ENCODE measurements at places on chromosomes 16 and 17.

DNA sequence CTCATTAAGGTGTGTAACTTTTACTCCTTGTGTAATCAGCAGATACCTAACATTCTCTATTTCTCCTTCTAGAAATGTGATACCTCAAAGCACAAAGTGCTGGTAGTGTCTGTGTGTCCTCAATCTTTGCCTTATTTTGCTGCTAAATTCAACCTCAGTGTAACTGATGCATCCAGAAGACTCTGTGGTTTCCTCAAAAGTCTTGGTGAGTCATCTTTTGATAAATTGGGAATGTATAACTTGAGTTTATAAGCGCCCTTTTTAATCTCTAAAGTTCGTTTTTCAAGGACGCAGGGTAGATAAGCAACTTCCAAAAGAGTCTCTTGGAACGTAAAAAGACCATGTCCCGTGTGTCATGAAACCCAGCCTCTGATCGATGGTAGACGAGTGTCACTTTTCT lies 10.2 kb downstream of the NARF start:
- DNase-seq, result no peak

DNA sequence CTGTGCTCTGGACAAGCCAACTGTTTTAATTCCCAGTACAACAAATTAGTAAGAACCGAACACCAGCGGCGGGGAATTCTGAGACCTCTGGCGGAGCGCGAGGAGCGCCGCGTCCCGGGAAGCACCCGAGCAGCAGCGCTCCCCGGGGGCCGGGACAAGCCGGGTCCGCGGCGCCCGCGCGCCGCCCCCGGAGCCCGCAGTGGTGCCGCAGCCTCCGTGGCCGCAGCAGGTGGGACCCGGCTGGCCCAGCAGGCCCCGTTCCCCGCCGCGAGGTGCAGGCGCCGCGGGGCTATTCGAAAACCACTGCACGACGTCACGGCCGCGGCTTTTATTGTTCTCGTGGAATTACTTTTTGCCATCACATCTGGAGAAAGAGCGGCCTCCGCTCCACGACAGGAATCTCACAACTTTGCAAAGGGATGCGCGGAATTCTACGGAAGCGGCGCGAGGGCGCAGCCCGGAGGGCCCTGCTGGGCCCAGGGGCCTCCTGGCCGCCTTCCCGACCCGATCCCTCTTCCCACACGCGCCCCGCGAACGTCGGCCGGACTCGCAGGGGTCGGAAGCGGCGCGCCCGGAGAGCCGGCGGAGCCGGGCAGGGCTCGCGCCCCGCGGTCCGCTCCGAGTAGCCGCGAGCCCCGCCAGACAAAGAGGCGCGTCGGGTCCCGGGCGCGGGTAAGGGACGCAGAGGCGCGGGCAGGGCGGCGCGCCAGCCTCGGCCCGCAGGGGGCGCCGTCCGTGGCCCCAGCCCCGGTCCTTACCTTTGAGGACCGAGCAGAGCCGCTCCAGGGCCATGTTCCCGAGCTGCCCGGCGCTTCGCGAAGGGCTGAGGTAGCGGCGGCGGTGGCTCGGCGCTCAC lies 696 bp downstream of the NETO2 start:
- DNase-seq, result peak; percentile 75

DNA sequence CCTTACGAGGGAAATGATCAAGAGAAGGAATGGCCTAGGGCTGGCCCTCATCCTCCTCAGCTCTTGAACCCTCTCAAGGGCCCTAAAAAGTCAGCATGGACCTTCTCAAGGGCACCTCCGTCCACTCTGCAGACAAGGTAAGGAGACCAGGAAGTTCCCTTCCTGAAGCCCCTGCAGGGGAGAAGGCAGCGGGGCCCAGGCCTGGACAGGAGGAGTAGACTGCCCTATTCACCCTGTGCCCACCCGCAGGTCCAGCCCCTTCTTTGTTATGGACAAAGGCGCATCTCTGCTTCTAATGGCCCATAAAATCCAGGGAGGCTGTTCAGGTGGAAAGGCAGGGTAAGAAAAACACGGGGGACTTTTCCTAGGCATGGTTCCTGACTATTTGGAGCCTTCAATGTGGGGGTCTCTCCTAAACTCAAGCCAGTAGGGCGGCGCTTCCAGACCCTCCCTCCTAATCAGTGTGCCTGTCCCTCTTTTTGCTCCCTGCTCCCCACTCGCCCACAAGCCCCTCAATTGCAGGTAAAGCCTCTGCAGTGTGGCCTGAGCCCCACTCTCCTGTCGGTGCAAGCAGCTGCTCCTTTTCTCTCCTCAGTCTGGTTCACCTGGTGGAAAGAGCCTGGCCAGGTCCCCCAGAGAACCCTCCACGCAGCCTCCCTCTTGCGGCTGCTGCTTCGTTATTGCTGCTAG lies 28.2 kb downstream of the AXIN2 start:
- DNase-seq, result no peak

DNA sequence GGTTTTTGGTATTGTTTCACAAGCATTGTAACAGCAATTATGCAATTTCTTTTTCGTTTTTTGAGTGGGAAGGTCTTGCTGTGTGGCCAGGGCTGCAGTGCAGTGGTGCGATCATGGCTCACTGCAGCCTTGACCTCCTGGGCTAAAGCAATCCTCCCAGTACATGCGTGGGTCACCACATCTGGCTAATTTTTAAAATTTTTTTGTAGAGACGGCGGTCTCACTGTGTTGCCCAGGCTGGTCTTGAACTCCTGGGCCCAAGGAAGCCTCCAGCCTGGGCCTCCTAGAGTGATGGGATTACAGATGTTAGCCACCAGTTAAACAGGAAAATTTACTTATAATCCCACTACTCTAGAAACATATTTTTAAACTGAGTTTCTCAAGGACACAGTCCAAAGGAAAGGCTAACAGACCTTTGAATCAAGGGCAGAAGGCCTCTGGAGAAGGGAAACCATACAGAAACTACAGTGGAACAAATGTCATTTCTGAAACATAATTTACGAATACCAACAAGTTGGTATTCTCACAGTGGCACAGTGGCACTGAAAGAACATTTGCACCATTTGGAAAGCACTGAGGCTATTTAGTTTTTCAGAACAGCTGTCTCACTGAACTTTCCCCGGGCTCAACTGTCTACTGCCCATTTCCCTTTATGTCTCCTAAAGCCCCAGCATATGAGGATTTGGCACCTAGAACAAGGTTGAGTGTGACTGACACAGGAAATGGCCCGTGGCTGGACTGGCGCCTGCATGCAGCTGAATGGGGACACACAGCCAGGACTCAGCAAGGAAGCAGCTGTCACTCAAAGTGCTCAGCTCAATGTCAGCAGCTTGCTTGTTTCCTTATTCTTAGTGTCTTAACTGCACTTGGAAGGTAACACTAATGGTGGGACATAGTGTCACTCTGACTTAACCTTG lies 2.8 kb upstream of the PRKAR1A start:
- no peak for DNase-seq

- peak; percentile 71 for DNase-seq
Measured at GRCh38 chr17:69761767-69762321, 313.2 kb upstream of the KCNJ16 start.

DNA sequence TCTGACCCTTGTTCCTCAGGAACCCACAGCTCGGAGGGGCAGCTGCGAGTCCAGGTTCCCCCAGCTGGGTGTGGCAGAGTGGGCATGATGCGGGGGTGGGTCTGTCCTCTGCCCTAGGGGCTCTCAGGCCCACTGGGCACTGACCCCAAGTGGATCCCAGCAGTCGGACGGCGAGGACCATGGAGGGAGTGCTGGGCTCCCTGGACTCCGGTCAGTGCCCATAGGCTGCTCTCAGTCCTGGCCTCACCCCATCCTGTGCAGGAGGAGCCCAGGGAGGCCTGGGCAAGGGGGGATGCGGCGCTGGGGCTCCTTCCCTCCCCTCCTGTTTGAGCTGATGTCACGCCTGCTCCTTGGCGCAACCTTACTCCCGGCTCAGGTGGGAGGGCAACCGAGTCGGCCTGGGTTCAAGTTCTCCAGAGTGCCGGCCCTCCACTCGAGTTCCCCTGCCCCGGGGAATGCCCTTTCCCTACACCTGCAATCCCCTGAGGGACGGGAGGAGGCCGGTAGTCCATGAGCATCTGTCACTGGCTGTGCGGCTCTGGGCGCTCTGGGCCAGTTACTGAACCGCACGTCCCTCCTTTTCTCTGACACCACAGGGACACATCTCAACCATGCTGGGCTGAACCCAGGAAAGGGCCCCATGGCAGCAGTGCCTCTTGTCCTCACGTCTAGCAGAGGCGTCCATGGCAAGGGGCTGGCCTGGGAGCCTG lies 52.6 kb upstream of the ACSF3 start:
- DNase-seq, result no peak

GRCh38 chr17:47987240-47987835 lies 16.4 kb downstream of the CDK5RAP3 start:
- peak; percentile 46 for DNase-seq

DNA sequence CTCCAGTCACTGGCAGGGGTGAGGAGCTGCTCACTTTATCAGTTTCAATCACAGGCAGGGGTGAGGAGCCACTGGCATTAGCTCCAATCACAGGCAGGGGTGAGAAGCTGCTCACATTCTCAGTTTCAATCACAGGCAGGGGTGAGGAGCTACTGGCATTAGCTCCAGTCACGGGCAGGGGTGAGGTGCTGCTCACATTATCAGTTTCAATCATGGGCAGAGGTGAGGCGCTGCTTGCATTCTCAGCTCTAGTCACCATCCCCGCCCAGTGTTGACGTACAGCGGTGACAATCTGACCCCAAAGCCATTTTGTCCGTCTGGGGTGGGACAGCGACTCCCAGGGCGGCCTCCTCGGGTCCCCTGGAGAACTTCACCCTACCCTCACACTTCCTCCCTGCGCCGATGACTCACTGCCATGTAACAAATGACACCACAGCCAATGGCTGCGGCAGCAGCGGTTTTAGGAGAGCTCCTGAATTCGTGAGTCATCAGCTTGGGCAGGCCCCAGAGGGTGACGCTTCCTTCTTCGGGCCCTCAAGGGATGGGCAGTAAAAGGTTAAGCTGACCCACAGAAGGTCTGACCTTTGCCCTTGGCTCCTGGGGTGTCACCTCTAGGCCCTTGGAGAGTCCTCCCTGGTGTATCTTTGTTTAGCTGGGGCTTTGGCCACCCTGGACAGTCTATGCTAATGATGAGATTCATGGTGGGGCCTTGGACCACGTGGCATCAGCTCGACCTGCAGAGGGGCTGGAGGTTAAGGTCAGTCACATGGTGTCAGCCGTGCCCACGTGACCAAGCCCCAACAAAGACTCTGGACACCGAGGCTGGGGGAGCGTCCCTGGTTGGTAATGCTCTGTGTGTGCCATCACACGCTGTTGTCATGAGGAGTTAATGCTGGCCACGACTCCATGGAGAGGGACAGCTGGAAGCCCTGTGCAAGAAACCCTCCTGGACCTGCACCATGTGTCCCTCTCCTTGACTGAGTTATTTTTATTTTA lies 171.7 kb downstream of the C16orf95 start:
- DNase-seq, result no peak

DNA sequence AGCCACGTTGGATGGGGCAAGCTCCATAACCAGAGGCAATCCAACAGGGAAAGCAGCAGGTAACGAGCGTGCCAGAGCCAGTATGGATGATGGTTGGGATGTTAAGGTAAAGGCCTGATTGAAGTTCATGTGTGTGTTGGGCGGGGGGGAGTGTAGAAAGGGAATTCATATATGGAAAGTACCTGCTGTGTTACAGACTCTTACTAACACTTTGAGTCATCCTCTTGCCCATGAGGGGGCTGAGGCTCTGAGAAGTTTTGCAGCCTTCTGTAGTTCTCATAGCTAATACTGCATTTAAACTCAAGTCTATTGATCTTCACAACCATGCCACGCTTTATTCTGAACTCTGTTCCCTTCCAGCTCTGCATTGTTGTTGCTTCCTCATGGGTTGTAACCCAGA lies 28.5 kb downstream of the SYCE1L start:
- DNase-seq, result no peak

DNA sequence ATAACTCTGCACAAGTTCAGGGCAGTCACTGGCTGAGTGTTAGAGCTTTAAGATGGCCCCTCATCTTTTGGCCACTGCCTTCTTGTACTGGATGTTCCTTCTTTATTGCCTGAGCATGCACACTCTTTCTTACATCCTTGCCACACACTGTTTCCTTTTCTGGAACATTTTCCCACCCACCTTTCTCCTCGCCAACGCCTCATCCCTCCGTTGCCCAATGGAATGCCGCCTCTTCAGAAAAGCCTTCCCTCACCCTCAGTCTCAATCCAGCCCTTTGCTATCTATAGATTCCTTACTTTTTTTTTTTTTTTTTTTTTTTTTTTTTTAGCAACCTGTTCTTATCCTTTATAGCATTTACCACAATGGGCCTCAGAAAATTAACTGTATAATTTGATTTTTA lies 47.9 kb upstream of the RBFOX1 start:
- no peak for DNase-seq

GRCh38 chr16:383326-384051 lies 1.7 kb upstream of the PGAP6 start:
- no peak for DNase-seq

DNA sequence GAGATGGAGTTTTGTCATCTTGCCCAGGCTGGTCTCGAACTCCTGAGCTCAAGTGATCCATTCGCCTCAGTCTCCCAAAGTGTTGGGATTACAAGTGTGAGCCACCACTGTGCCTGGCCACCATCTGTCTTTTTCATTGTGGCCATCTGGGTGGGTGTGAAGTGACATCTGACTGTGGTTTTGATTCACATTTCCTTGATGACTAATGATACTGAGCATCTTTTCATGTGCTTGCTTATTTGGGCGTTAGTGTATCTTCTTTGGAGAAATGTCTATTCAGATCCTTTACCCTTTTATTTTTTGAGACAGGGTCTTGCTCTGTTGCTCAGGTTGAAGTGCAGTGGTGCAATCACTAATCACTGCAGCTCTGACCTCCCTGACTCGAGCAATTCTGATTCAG lies 53.9 kb upstream of the ERN1 start:
- DNase-seq, result peak; percentile 38

DNA sequence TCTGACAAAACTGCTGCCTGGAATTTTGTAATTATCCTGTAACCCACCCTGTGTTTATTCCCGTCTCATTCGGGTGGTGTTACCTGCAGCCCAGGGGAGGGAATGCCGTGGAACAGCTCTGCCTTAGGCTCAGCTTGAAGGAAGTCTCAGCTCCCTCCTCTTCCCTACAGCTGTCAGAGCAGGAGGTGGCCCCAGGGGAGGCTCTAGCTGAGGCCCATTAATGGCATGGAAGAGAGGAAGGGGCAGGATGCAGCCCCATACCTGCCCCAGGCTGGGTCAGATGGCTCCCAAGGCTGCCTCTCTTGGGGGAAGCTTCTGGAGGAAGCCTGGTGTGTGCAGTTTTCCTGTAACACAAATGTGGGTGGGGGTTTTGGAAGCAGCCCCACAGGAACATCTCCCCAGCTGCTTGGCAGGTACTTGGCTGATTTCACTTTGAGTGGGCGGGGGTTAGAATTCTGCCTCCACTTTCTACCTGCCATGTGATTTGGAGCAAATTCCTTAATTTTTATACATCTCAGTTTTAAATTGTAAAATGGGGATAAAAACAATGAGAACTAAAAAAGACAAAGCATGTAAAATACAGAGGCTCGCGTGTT lies 103.9 kb downstream of the MGAT5B start:
- DNase-seq, result no peak

DNA sequence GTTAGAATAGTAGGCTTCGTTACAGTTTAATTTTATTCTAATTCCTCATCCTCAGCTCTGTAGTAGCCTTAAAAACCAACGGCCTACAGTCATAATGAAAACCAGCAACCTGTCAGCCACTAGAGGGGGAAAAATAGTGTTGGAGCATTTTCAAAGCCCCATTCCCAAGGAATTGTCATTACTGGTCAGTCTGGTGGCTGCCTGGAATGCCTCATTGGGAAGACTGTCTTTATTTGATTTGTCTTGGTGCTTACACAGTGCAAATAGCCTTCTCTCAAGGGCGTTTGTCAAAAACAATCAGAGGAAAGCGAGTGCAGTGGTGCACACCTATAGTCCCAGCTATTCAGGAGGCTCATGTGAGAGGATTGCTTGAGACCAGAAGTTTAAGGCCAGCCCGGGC lies 4.7 kb downstream of the LPCAT2 start:
- no peak for DNase-seq
